NCI-H748 treated with DMSO at 0.1 percent for 48 hours (cell line): ENCODE measurements at places on chromosomes 2 and 18.

DNA sequence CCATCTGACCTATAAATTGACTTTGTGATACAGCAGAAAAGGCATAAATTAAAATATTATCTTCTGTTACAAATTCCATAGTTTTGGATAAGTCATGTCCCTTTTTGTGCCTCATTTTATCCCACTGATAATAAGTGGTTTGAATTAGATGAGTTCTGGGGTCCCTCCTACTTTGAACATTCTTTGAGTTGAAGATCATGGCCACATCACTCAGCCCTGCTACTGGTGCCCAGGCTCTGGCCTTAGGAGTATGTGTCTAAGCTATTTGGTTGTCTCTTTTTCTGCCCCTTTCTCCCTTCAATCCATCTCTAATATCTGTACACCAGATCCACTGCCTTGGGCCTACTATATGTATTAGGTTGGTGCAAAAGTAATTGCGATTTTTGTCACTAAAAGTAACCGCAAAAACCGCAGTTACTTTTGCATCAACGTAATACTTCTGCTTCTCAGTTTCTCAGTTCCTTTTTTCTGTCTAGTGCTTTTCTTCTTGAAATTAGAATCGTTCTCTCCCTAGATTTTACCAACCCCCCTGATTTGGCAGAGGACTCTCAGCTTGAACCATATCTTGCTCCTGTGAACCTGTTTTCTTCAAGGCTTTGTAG lies 362.5 kb upstream of the TNP1 start:
- no peak for DNase-seq

- DNase-seq, result no peak
These were observed 17.2 kb downstream of the REL start for GRCh38 chr2:60898567-60898966.

GRCh38 chr2:173803449-173803848 lies 161.7 kb downstream of the SP3 start:
- no peak for DNase-seq

DNA sequence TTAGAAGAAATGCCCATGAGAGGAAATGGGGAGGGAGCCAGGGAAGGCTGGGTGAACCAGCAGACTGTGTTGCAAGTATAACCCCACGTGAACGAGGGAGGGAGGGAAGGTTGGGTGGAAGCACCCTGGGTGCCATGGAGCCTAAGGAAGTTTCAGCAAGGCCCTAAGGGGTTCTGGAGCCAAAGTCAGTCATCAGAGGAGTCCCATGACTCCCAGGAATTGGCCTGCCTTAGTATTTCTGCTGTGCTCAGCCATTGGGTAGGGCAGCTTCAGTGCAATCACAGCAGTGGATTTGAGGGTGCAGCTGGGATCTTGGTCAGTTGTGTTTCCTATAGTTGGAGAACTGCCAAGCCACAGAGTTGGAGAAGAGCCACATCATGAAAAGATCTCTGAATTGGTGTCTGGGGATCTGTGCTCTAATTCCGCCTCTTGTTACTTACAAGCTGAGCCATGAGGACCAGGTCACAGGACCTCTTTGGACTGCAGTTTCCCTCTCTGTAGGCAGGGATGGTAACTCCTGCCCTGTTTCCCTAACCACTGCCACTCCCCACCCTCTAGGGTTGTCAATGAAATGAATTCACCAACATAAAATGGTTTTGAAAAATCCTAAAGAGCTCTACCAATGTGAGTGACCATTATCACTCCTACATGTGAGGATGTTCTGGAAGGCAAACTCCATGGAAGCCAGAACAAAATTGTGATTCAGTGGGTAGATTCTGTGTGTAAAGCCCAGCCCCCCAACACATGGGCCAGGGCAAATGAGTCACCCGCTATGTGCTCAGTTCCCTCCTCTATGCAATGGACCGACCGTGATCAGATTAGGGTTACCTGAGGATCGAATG lies 108.9 kb downstream of the CLIP4 start:
- no peak for DNase-seq

GRCh38 chr2:25740810-25741381 lies 67.5 kb upstream of the DTNB start:
- no peak for DNase-seq

- no peak for DNase-seq
These were observed 53.9 kb downstream of the TNFRSF11A start for GRCh38 chr18:62379051-62379450.

DNA sequence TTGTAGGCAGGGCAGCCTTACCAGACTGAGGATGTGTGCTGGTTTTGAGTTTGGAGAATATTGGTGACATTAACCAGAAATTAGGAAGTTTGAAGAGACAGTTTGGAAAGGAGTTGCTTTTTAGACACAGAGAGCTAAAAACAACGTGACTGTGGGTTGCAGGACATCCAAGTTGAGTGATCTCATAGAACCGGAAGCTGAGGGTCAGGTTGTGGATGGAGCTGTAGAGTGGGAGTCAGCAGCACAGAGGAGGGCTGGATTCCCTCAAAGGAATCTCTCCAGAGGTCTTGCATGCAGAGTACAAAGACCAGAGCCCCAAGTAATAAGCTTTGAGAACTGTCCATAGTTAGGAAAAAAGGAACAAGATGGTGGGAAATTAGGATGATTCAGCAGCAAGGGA lies 9.3 kb downstream of the MAPRE3 start:
- no peak for DNase-seq

GRCh38 chr2:211931314-211931713 lies 607.3 kb downstream of the ERBB4 start:
- DNase-seq, result no peak

GRCh38 chr2:148893906-148894305 lies 18.9 kb downstream of the KIF5C start:
- no peak for DNase-seq

DNA sequence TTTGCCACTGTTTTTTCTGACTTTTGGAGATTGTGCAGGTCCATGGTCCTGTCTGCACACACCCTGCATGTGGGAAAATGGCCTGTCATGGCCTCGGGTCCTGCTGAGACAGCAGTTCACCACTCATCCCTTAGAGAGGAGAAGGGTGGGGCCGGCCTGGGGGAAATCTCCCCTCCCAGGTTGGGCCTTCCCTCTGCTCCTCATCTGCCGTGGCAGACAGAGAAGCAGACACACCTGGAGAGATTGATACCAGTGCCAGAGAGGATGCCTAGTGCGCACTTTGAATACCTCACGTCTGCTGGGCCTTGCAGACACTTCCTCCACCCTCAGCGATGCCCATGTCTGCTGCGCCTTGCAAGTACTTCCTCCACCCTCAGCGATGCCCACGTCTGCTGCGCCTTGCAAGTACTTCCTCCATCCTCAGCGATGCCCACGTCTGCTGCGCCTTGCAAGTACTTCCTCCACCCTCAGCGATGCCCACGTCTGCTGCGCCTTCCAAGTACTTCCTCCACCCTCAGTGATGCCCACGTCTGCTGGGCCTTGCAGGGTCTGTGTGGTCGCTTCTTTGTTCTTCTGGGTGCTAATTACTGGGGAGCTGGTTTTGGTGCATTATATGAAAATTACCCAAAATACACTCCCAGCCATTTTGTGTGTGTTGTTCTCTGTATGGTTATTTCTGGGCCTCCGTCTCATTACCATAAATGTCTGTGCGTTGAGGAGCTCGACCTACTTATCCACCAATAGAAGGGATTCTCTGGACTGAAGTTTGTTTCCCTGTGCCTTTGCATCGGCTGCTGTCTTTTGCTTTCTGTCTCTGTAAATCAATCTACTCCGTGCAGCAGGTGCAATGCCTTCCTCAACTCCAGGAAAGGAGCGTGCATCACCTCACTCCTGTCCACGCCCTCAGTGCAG lies 186.9 kb upstream of the PXDN start:
- DNase-seq, result no peak

- no peak for DNase-seq
These were observed 62.2 kb upstream of the IGFBP5 start for GRCh38 chr2:216757532-216757931.

DNA sequence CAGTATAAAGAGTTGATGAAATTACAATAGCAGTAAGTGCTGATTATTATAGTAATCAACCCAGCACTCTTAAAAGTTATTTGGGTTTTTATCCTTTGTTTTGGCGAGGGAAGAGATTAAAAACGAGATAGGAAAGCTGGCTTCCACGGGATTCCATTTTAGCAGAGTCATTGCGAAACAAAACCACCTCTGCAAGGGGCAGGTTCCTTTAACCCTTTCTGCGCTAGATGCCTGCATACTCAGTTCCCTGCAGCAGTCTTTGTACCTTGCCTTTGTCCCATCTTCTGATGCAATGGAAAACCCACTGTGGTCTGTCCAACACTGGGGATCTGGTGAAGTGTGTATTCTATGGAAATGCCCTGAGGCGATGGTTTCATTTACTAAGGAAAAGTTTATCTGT lies 2.7 kb downstream of the YPEL5 start:
- DNase-seq, result no peak

DNA sequence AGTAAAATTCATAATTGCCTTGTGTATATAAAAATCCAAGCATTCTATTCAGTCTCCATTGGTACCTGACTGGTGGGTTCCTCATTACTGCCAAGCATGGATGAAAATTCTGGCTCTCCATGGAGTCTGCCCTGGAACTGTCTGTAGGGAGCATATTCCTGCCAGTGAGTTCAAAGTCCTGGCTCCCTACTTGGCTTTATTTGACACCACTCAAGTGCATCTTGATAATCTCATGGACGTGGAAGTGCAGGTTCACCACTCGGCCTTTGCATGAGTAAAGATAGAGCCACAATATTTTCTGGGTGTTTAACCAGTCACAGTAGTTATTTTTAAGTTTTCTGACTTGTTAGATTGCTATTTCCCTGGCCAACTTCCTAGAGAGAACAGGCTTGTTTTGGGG lies 63.5 kb downstream of the CNTNAP5 start:
- DNase-seq, result no peak

- no peak for DNase-seq
These were observed 55.7 kb downstream of the IRS1 start for GRCh38 chr2:226743915-226744314.

GRCh38 chr18:46485675-46486194 lies 171.3 kb downstream of the LOXHD1 start:
- no peak for DNase-seq

DNA sequence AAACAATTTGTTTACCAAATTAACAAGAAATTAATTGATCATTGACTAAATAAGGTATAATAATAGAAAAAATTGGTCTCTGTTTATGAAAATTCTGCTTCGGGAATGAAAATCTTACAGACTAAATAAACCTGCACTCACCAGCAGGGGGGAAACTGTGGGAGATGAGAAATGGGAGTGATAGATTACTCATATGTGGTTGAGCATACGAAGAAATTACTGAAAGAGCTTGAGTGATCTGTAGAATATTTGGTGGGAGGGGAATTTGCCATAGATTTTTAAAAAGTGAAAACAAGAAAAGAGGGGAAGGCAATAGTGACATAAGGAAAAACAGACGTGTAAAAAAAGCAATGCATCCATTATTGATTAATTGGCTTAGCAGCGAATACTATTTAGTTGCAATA lies 2.2 kb downstream of the HMSD start:
- DNase-seq, result no peak
